GM13977 (cell line): ENCODE measurements at places on chromosomes 12 and 14.

DNA sequence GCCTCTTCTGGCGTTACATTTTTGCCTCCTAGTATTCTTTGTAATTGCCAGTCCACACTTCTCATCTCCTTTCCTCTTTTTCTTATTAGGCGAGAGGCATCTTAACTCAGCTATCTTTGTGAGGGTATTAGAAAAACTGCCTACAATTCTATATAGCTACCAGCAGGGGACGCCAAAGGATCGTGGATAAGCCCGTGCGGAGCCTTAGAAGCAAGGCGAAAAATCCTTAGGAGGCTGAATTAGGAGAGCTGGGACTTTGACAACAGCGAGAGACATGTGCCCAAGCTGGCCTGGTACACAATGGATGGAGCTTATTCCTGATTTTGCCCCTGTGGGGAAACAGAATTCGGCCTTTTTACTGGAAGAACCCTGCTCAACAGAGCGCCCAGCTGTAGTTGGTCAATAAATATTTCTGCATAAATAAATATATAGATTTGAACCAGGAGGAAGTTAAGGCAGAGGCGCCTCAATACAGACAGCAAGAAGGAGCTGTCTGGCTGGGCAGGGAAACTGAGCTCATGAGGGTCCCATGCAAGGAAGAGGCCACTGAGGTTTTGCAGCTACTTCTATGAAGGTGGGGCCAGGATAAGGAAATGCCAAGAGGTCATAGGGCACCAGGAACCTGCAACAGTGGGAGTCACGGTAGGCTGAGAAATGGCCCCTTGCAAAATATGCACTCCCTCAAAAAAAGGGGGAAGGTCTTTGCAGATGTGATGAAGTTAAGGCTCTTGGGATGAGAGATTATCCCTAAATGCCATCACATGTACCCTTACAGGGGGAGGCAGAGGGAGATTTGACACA, 14.6 kb upstream of the RBM19 start:
- DNase-seq: peak; percentile 45

GRCh38 chr12:102479099-102479885, 1.1 kb downstream of the IGF1 start:
- DNase-seq: no peak

- DNase-seq: no peak
Measured at GRCh38 chr12:26782372-26783130, 50.4 kb downstream of the ITPR2 start.

DNA sequence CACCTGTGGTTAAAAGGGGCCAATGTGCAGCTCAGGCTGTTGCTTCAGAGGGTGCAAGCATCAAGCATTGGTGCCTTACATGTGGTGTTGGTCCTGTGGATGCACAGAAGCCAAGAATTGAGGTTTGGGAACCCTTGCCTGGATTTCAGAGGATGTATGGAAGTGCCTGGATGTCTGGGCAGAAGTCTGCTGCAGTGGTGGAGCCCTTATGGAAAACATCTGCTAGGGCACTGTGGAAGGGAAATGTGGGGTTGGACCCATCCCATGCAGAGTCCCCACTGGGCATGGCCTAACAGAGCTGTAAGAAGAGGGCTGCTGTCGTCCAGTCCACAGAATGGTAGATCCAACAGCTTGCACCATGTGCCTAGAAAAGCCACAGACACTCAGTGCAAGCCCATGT, 36.6 kb downstream of the PCNX1 start:
- DNase-seq: no peak

DNA sequence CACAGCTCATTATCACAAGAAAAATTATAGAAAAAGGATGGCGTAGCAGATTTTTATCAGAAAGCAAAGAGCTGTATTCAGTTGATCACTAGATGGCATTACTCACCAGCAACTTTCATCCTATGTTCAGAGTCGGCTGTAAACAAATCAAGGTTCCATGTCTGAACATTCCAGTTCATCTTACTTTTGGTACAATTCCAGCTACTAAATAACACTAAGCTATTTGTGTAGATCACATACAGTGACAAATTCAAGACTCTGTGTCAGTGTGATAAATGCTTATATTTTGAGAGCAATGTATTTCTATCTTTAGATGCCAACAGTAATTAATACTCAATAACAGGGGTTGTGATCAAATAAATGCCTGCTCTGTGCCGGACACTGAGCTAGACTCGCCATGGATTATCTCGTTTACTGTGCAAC, 30.1 kb downstream of the NRDE2 start:
- peak; percentile 39 for DNase-seq
